Body of pancreas (tissue), 4 donors: ENCODE measurements at places on chromosomes 2 and 18. TPM values are rescaled to one million over a fixed set of nuclear protein-coding genes. Genes with fewer than 3 reads are reported as not detected.
A peak's percentile ranks its signal among the peaks of the same experiment; 100 is the strongest.

- H3K4me1 ChIP-seq, result no peaks in the 10 kb centered on the region
- H3K27ac ChIP-seq, result no peak overlapping the region
- H3K36me3 ChIP-seq, result no peaks in the 10 kb centered on the region
- no peaks in the 10 kb centered on the region for H3K27me3 ChIP-seq
- no peak for DNase-seq
- H3K4me3 ChIP-seq, result no peak overlapping the region
These were observed 71.9 kb upstream of the KLHL29 start for GRCh38 chr2:23312996-23313606.

DNA sequence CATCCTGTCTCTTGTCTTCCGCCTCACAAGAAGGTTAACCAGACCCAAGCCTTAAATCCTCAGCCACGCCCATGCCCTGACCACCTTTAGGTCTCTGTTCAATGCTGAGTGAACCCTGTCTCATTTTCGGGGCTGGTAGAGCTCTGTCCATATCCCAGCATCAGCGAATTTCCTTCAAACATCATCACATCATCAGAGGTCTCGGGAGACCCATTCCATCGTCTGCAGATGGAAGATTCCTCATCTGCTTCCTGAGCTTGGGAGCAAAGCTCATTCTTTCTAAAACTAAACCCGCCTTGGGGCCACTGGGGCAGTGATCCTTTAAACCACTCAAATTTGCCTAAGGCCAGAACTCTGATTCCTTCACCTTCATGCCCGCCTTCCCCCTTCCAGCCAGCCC is 173.7 kb downstream of the TTC32 start:
- H3K36me3 ChIP-seq, result no peaks in the 10 kb centered on the region
- H3K27ac ChIP-seq, result no peak overlapping the region
- no peaks in the 10 kb centered on the region for H3K4me1 ChIP-seq
- no peaks in the 10 kb centered on the region for H3K27me3 ChIP-seq
- no peak overlapping the region for H3K4me3 ChIP-seq
- no peak for DNase-seq

Gene G6PC2
- 35.3 TPM for total RNA-seq

DNA sequence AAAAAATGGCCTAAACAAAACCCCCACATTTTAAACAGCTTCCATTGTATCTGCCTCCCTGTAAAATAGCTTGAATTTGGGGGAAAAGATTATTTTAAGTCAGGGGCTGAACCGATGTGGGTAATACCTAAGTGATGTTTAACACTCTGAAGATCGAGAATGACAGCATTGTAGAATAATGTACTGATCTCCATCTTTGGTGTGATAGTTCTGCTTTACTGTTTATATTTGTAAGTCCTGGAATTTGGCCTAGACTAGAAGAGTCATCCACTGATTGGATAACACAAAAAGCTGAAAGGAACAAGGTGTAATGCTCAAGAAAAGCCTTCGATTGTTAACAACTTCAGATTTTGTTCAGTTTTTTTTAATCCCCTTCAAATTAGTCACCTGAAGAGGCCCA is 53.8 kb upstream of the CCDC68 start:
- no peaks in the 10 kb centered on the region for H3K36me3 ChIP-seq
- no peaks in the 10 kb centered on the region for H3K27me3 ChIP-seq
- H3K4me1 ChIP-seq, result no peaks in the 10 kb centered on the region
- DNase-seq, result no peak
- no peak overlapping the region for H3K4me3 ChIP-seq

Gene LBH
- 10.9 TPM for total RNA-seq

Gene PSME4
- total RNA-seq, result 28.0 TPM

Gene INHA
- 0.66 TPM for total RNA-seq

DNA sequence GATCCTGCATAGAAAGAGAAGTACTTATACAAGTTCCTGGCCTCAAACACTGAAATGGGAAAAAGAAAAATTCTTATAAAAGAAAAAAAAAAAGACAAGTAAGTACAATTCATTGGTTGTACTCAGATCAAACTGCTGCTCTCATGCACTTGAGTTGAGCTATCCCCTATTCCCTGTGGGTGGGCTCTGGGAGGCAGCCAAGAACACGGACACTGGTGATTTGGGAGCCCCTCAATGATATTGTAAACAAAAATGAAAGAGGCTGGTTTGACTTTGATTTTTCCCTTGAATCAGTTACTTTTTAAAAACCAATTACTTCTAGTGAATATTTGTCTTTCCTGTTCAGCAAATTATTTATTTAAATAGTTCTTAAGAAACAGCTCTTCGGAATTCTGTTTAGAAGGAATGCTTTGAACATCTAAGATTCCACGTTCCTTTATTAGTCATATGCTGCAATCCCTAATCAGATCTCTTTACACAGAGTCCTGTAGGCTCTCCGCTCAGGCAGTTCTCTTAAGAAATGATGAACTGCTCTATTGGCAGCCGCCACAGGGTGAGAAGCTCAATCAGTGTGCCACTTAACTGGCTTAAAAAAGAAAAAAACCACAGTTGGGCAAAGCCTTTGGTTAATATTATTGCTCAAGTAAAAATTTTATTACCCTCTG is 225.1 kb downstream of the TMEM182 start:
- no peaks in the 10 kb centered on the region for H3K36me3 ChIP-seq
- H3K4me1 ChIP-seq, result no peaks in the 10 kb centered on the region
- H3K4me3 ChIP-seq, result no peak overlapping the region

Gene SCYGR2
- not detected for total RNA-seq

DNA sequence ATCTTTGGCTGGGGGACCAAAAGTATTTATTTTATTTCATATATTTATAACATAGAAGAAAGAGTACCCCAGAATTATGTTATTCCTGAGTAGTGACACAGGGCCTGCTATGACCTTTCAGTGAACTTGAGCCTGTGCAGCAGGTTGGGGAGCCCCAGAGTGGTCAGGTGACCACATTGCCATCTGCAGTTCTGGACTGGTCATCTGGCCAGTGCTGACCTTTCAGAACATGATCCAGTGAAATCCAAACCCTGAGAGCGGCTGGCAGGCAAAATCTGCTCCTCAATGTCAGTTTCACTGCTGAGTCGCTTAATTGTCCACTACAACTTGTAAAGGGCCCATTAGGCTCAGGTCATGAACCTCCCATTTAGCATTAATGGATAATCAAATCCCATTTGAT is 336.7 kb upstream of the KCNH7 start:
- no peaks in the 10 kb centered on the region for H3K4me1 ChIP-seq
- H3K27ac ChIP-seq, result no peak overlapping the region
- no peak for DNase-seq
- no peak overlapping the region for H3K4me3 ChIP-seq

Gene RAX
- total RNA-seq, result not detected

Gene MFSD2B
- total RNA-seq, result not detected

Gene RNF144A
- 52.7 TPM for total RNA-seq

DNA sequence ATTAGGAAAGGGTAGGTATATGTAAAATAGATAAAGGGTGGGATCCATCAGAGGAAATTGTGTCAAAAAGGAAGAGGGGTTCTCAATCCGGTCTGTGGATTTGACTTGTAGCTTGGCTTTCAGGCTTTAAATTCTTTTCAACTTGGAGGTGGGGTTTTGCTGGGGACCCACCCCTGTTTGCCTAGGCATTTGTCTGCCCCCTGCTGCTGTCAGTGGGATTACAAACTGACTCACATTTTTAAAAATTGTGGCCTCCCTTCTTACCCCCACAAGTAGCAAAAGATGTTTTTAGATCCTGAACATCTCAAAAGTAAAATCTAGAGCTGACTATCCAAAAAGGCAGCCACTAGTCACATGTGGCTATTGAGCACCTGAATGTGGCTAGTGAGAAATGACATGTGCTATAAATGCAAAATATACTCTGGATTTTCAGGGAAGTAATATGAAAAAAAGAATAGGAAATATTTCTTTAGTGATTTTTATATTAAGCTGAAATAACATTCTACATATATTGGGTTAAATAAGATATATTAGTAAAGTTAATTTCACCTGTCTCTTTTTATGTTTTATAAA is 178.9 kb downstream of the GFPT1 start:
- H3K27me3 ChIP-seq, result no peaks in the 10 kb centered on the region
- no peaks in the 10 kb centered on the region for H3K4me1 ChIP-seq
- no peak for DNase-seq
- H3K27ac ChIP-seq, result no peak overlapping the region
- H3K36me3 ChIP-seq, result no peaks in the 10 kb centered on the region
- H3K4me3 ChIP-seq, result no peak overlapping the region

Gene TM4SF20
- total RNA-seq, result not detected

Gene CRYBA2
- 26.4 TPM for total RNA-seq

Gene PKDCC
- 25.7 TPM for total RNA-seq

Gene RGPD3
- total RNA-seq, result not detected

- peak; percentile 72 for DNase-seq
- no peaks in the 10 kb centered on the region for H3K27me3 ChIP-seq
- H3K4me3 ChIP-seq, result no peak overlapping the region
These were observed 56.9 kb downstream of the COL4A4 start for GRCh38 chr2:227106845-227107759.

Gene MDH1B
- 1.0 TPM for total RNA-seq

DNA sequence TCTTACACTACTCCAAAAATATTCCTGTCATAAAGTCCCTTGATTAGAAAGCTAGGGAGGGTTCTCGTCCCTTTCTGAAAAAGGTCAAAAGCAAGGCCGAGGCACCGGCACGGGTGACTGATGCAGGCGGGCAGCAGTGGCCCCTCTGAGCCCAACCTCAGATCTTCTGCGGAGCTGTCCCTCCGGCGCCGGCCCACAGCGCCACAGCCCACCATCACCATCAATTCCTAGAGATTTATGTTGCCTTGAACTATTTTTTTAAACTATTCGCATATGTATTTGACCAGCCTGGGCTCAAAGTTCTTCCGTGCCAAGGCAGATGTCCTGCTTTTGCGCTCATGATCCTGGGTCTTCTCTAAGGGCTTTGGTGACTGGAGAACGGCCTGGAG is 26.8 kb downstream of the PRELID3A start:
- H3K27me3 ChIP-seq, result no peaks in the 10 kb centered on the region
- DNase-seq, result no peak
- H3K4me1 ChIP-seq, result no peaks in the 10 kb centered on the region
- H3K36me3 ChIP-seq, result no peaks in the 10 kb centered on the region
- no peak overlapping the region for H3K4me3 ChIP-seq

Gene ZNF516
- 16.5 TPM for total RNA-seq

DNA sequence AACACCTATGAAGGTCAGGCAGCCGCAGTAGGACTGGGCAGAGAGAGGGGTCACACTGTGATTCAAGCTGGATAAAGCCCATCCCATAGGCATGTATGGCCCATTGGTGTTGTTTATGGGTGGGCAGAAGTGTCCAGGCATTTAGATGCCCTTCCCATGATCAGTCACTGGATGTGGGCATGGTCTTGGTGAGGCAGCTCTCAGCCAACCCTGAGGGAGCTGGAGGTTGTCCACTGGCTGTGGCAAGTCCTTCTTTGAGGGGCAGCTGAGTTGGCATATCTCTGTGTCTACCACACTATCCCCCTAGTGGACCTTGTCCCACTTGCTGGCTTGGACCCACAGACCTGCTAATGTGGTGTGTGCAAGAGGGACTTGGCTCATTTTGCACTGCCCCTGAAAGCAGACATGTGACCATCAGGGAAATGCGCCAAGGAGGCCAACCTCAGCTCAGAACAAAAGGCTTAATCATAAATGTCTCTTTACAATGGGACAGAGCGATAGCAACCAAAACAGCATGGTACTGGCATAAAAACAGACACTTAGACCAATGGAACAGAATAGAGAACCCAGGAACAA is 82.0 kb downstream of the TMEM17 start:
- no peaks in the 10 kb centered on the region for H3K27me3 ChIP-seq
- H3K36me3 ChIP-seq, result no peaks in the 10 kb centered on the region
- H3K4me3 ChIP-seq, result no peak overlapping the region

Gene ERCC3
- 54.7 TPM for total RNA-seq

DNA sequence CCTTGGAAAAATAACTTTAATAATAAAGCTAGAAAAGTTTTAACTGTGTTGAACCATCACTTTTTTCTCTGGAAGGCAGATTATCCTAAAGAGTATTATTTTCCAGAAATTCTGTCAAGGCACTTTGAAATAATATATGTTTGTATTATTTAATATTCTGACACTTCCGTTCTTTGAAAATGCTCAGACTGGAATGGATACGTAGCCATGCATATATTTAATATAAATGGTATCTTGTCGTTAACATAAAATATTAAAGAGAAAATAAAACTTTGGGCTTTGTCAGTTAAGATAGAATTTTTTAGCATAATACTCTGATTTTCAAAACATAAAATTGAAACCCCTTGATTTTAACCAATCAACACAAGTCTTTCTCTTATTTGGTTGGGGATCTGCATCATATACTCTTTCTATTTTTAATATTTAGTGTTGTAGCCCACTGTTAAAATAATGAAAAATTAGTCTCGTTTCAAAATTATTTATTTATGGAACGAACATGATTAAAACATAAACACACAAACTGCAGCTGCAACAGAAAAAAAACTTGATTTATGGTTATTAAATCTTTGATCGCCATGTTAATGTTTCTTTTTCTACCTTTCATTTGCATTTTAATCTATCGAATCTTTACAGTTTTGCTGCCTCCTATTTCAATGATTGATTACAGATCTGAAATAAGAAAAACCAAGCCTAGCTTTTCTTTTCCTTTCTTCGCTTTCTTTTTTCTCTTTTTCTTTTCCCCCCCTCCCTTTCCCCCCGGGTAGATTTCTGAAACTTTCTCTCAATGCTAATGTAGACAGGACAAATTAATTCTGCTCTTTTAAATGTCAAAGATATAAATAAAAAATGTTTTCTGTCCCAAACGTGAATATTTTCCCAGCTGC is 145.5 kb downstream of the MEIS1 start:
- peaks cover 36% of the 10 kb centered on the region for H3K4me1 ChIP-seq
- H3K27ac ChIP-seq, result peak overlapping the region; percentile 92
- DNase-seq, result no peak
- H3K4me3 ChIP-seq, result no peak overlapping the region

GRCh38 chr18:69215161-69215560 is 185.5 kb upstream of the DOK6 start:
- H3K27me3 ChIP-seq, result no peaks in the 10 kb centered on the region
- no peak overlapping the region for H3K27ac ChIP-seq
- H3K4me3 ChIP-seq, result no peak overlapping the region
- DNase-seq, result no peak
- H3K4me1 ChIP-seq, result no peaks in the 10 kb centered on the region

- no peaks in the 10 kb centered on the region for H3K4me1 ChIP-seq
- no peaks in the 10 kb centered on the region for H3K36me3 ChIP-seq
- H3K4me3 ChIP-seq, result no peak overlapping the region
- DNase-seq, result no peak
- no peaks in the 10 kb centered on the region for H3K27me3 ChIP-seq
These were observed 590.3 kb upstream of the CNTNAP5 start for GRCh38 chr2:123434546-123435395.

DNA sequence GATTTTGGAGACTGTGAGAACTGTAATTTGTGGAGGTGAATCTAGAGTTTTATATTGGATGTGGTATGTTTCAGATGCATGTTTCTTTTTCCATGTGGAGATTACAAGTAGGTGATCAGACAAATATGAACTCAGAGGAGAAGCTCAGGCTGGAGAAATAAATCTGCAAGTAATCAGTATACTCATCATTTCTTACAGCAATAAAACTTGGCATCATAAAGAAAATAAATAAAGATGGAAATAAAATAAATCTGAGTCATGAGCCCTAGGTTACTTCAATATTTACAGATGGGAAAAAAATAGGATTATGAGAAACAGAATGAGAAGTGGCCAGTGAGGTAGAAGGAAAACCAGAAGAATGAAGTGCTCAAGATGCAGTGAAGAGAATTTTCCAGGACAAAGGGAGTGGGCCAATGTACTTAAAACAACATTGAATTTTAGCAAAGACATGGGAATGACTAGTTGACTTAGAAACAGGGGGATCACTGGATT is 453.8 kb downstream of the DSC3 start:
- H3K27ac ChIP-seq, result no peak overlapping the region
- H3K4me3 ChIP-seq, result no peak overlapping the region
- no peaks in the 10 kb centered on the region for H3K4me1 ChIP-seq

Gene NEURL3
- 71.2 TPM for total RNA-seq

- no peaks in the 10 kb centered on the region for H3K27me3 ChIP-seq
- no peak overlapping the region for H3K4me3 ChIP-seq
- no peak for DNase-seq
- peaks cover 16% of the 10 kb centered on the region for H3K4me1 ChIP-seq
These were observed 1.5 kb upstream of the LTBP1 start for GRCh38 chr2:32945286-32945685.

Gene DAPL1
- 8.6 TPM for total RNA-seq
